Muscle of leg (tissue), 16 donors: ENCODE measurements at places on chromosomes 11 and 22. TPM values are rescaled to one million over a fixed set of nuclear protein-coding genes. Genes with fewer than 3 reads are reported as not detected.
A peak's percentile ranks its signal among the peaks of the same experiment; 100 is the strongest.

DNA sequence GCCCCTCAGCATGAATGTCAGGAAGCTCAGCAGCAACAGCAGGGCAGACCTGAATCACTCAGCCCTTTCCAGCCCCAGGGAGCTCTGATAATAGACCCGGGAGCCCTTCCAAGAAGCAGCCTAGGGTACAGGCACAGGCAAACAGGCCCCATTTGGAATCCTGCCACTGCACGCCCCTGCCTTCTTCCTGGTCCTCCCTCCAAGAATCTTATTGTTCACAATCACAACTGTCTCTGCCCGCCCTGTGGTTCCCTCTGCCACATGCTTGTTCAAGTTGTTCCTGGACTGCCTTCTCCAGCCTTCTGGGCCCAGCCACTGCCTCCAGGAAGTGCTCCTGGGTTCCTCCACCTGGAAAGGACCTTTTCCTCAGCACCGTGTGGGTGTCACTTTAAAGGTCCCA, 54.6 kb downstream of the LRRC32 start:
- DNase-seq, result peak; percentile 48

DNA sequence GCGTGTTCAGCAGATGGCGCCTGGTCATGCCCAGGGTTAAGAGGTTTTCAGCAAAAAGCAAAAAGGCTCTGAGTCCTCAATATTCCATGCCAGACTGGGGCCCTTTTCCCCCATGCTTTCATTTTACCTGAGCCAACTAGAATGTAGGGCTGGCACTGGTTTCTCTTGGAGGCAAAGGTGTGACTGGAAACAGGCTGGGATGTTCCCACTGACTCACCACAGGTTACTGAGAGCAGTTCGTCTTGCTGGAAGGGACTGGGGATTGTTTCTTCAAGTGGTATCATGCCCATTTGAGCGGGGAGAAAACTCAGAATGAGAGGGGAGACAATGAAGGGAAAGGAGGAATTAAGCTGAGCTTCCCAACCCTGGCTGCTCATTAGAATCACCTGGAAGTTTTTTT, 243.9 kb downstream of the TENM4 start:
- DNase-seq, result no peak

DNA sequence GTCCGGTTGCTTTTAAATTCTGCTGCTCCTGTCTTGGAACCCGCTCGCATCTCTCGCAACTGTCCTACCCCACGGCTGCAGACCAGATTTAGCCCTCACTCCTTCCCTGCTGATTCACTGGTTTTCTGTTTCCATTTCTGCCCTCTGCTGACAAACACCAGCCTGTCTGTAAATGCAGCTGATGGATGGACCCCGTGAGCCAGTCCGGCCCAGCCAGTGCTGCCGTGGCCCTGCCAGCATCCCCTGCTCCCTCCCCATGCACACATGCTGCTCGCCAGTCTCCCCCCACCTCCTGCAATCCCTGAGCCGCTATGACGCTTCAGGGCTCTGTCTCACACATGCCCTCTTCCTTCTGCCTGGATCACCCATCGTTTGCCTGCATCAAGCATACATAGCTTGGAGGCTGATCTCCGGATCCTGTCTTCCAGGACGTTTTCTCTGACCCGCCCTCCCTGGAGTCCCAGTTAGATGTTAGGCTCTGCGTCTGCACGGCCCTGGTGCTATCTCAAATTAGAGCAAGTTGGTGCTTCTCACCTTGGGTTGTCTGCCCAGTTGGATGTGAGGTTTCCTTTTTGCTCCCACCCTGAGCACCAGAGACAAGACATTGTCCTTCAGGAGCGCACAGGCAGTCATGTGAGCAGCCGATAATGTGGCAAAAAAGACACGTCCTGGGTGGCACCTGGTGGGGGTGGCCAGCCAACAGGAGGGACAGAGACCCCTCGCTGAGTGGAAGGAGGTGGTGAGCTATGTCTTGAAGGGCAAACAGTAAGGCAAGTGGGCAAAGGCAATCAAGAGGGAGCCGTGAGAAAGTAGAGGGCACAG, 4.3 kb upstream of the ACR start:
- DNase-seq, result no peak

GRCh38 chr11:18721561-18722292, 4.3 kb downstream of the IGSF22 start:
- peak; percentile 58 for DNase-seq

DNA sequence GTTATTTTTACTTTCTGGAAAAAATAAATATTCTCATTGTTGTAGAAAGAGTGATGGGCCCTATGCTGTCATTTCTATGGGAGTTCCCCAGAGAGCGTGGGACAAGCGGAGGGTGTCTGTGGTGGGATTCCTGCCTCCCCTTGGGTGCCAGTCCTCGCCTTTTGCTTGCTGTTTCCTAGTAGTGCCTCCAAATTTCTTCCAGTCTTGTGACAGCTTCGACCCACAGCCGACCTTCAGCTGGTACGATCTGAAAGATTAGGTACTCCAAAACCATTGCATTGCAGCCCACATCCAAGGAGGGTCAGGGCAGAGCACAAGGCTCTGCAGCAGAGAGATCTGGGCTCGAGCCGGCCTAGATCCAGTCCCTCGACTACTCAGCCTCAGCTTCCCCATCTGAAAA, 58.9 kb upstream of the EMID1 start:
- DNase-seq, result no peak

DNA sequence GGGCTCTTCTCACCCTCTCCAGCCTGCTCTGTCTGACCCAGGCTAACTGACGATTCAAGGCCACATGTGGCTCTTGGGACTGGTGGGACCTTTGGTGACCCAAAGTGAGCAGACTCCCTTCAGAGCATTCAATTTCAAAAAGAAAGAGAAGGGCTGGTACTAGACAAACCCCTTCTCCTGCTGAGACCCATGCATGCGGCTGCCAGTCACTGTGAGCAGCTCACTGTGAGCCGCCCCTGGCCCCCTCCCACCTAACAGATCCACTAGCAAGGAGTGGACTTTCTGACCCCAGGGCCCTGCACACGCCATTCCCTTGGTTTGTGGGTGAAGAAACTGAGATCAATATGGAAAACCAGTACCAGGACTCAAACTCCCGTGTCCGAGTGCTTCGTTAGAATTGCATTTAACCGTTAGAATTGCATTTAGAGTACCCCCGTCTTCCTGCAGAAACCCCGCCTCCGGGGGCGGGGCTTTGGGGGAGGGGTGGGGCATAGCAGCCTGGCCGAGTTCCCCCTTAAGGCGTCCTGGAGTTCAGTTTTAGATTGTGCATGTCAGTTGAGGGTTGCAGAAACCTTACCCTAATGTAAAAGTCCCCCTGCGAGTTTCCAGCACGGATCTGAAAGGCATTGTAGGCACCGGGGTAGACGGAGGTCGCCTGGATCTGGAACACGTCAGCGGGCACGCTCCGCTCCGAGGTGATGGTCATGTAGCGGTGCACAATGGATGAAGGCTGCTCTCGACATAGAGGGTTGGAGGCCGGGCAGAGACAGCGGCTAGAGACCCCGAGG, 5.1 kb downstream of the EFEMP2 start:
- DNase-seq, result no peak

DNA sequence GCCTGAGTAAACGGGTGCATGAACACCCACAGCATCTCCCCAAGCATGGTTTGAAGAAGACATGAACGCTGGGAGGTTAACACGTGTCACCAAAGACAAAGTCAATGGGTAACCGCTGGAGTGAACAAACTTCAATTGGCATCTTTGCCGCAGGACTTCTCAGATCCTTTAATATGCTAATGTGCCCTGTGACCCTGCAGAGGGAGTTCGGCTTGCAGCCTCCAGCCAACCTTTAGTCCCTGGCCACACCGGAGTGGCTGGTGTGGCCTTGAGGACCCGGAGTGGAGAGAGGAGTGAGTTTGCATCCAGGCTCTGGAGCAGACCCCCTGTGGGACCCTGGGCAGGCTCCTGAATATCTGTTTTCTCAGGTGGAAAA, 57.0 kb downstream of the FLRT1 start:
- DNase-seq, result no peak

DNA sequence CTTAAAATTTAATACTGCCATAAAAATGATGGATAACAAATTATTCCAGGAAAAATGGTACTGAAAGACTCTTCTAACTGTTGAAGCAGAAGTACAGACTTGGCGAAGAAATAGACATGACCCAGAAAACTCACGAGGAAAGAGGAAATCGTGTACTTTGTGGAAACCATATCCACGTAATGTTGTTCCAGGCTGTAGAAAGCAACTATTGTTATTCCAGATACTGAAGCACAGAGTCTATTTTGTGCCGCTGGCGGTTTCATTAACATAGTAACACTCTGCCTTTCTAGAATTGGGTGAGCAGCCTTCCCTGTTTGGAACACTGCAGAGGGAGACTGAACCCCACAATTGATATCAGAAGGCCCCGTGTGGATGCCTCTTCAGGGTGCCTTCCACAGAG, 310.6 kb downstream of the TBC1D22A start:
- peak; percentile 59 for DNase-seq

GRCh38 chr11:13140028-13140870, 131.1 kb downstream of the RASSF10 start:
- DNase-seq, result no peak

DNA sequence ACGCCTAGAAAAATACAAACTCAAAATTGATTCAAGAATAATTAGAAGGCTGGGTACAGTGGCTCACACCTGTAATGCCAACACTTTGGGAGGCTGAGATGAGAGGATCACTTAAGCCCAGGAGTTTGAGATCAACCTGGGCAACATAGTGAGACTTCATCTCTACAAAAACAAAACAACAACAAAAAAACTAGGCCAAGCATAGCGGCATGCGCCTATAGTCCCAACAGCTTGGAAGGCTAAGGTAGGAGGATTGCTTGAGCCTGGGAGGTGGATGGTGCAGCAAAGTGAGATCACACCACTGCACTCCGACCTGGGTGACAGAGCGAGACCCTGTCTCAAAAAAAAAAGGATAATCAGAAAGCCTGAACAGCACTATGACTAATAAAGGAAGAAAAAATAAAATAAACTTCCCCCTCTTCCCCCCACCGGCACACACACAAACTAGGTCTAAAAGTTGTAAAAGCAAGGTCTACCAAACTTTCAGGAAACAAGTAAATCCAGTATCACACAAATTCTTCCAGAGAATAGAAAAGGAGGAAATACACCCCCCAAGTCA, 35.8 kb downstream of the RRAS2 start:
- no peak for DNase-seq

GRCh38 chr11:108221911-108222573, 396 bp downstream of the NPAT start:
- DNase-seq, result no peak

- DNase-seq, result no peak
Measured at GRCh38 chr22:41636467-41636866, 15.4 kb downstream of the XRCC6 start.

- no peak for DNase-seq
Measured at GRCh38 chr11:67432655-67433349, 4.5 kb downstream of the RPS6KB2 start.

GRCh38 chr11:125468852-125469251, 27.2 kb downstream of the FEZ1 start:
- DNase-seq, result no peak

DNA sequence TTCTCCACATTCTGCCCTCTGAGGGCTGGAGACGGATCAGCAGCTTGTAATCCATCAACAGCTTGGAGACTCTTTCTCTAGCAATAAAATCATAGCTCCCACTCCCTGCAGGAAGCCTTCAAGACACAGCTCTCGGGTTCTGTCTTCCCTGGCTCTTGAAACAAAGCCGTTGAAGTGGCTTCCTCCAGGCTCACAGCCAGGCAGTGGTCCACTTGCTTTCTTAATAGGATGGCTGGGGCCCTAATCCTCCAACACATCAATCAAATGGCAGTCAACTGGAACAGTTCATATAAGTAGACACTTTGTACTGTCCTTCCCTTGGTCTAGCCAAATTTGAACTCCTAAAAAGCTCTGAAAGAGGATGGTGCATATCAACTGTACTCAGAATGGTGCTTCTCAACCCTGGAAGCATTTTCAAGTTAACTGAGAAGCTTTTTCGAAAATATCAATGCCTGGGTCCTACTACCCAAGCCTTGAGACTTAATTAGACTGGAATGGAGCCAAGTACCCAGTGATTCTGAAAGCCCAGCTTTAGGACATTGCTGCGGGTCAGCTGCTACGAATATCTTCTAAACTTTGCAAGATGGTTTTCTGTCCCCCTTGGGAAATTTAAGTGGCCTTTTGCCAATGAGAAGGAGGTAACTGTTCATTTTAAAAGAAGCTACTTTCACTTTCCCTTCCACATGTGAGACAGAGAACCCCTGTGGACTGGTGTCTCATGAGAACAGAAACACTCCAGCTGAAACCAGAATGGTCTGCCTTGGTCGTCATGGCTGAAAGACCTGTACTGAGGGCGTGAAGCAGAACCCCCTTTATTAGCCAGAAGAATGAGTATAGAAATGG, 74.7 kb downstream of the SC5D start:
- DNase-seq, result peak; percentile 52

DNA sequence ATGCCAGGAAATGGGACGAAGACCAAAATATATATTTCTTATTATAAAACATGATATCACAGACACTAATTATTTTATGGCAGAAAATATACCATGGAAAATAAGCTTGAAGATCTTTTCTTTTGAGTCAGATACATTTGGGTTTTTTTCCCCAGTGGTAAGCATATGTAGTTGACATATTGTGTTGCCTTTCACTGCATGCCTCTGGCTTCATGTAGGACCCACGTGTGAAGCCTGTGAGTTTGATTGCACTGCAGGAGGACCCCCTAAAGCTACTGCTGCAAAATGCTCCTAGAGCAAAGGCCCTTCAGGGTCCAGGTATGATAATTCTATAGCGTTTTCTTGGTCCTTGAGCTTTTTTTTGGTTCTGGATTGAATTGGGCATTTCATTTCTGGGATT, 190.7 kb upstream of the KIRREL3 start:
- DNase-seq, result no peak

- no peak for DNase-seq
Measured at GRCh38 chr11:118846181-118846935, 37.3 kb upstream of the CXCR5 start.

DNA sequence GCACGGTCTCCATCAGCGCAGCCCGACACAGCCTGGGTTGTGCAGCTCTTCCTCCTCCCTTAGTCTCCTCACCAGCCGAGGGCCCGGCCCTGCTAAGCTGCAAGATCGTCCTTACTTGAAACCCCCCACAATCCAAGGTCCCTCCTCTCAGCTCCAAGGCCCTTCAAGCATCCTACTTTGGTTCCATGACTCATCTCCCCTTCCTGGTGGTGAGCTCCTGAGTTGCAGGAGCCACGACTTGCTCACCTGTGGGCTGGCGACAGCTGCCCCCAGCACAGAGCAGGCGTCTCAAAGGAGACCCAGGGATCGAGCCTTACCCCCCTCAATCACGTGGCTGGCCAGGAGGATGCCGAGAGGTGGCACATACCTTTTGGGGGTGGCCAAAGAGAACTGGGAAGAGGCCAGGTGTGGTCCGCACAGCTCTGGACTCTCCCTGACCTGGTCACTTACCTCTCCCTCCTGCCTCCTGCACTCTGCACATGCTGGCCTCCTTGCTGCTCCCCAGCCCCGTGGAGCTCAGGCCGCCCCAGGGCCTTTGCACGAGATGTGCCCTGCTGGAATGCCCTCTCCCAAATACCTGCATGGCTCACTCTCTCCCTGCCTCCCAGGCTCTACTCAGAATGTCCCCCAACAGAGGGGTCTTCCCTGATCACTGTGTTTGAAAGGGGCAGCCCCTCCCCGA, 35.2 kb upstream of the FADD start:
- DNase-seq, result no peak

KRTAP5-11 gene
- total RNA-seq, result not detected

MTCH2 gene
- 51.1 TPM for total RNA-seq

KCNJ11 gene
- total RNA-seq, result 12.9 TPM

GSTT2B gene
- total RNA-seq, result 4.5 TPM

TECTA gene
- 0.89 TPM for total RNA-seq

POU2F3 gene
- 0.13 TPM for total RNA-seq

FAM180B gene
- 2.9 TPM for total RNA-seq

NOX4 gene
- 3.1 TPM for total RNA-seq

SREBF2 gene
- total RNA-seq, result 30.9 TPM

OR52N4 gene
- not detected for total RNA-seq
